ENCODE measurements at places on chromosomes 12 and 14.

GRCh38 chr14:50897658-50898175, 25.9 kb downstream of the ABHD12B start:
- DNase-seq: no peak

DNA sequence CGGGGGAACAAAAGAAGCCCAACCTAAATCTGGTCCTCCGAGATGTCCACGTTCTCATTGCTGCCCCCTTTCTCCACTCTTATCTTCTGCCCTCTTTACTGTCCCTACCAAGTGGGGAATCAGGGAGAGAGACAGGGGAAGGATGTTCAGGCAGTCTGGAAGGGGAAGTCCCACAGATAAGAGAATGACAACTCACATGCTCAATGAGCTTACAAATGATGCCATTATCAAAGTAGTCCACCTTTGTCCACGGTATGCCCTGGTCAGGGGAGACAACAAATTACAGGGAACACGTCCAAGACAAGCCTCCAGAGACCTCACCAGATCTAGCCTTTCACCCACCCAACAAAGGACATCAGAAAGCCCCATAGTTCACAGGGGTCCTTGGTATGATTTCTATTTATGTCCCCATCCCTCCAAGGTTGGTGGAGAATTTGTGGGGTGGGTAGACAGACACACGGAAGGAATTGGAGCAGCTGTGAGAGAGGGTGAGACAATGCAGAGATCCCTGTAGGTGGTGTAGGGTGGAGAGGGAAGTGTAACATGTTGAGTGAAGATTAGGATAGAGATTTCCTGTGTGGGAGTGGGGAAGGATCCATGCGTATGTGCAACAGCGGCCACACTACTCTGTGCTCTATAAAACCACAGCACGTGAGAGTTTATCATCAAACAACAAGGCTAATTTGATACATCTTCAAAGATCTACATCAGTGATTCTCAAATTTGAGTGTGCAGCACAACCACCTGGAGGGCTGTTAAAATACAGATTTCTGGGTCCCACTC, 10.7 kb downstream of the MYO1A start:
- DNase-seq: no peak

- no peak for DNase-seq
These were observed 9.7 kb downstream of the TEDC1 start for GRCh38 chr14:105500726-105501101.

DNA sequence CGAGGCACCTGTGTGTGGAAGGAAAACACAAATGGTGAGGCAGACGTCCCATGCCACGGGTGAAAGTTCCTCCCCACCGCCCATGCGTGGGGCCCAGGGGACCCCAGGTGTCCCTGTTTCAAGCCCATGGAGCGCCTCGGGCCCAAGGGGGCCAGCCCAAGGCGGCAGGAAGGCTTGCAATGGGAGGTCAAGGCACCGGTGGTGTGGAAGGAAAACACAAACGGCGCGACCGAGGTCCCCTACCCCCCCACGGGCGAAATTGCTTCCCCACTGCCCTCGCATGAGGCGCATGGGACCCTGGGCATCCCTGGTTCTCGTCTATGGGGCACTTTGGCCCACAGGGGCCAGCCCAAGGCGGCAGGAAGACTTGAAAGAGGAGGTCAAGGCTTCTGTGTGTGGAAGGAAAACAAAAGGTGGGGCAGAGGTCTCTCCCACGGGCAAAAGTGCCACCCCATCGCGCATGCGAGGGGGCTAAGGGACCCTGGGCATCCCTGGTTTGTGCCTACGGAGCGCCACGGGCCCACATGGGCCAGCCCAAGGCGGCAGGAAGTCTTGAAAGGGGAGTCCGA, 379.4 kb downstream of the ALG10 start:
- DNase-seq: no peak

DNA sequence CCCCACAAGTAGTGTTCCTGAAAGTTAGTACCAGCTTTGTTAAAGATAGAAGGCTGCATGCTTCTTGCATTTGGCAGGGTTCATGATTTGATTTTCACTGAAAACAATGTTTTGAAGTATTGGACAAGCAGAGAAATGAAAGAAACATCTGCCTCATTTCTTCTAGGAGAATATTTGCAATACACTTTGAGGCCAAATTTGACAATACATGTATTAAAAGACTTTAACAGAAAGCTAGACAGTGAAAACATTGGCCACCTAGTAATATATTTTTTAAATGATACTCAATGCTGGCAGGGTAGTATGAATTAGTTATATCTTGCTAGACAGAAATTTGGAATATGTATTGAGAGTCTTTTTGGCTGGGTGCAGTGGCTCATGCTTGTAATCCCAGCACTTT, 68.5 kb downstream of the GCH1 start:
- no peak for DNase-seq

DNA sequence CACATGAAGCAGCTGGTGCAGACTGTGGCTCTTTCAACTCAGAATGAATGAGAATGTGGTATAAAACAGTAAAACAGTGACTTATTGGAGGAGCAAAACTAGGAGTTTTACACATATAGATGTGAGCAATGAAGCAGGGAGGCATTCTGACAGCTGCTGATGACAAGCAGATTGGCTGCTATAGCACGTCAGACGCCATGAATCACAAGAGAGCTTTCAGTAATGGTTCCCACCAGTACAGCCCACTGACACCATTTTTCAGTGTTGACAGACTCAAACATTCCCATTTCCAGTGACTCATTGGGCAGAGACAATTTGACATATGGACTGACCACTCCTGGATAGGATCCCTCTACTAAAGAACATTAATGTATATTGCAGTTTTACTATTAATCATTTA, 24.6 kb upstream of the FSCB start:
- no peak for DNase-seq

GRCh38 chr14:89629383-89629782, 212.3 kb upstream of the FOXN3 start:
- no peak for DNase-seq

- peak; percentile 93 for DNase-seq
These were observed 180.6 kb downstream of the AKAP6 start for GRCh38 chr14:32509632-32510187.

- DNase-seq: no peak
These were observed 26.5 kb downstream of the NUDT4 start for GRCh38 chr12:93403988-93404803.

GRCh38 chr12:18753481-18754123, 15.7 kb downstream of the CAPZA3 start:
- no peak for DNase-seq

DNA sequence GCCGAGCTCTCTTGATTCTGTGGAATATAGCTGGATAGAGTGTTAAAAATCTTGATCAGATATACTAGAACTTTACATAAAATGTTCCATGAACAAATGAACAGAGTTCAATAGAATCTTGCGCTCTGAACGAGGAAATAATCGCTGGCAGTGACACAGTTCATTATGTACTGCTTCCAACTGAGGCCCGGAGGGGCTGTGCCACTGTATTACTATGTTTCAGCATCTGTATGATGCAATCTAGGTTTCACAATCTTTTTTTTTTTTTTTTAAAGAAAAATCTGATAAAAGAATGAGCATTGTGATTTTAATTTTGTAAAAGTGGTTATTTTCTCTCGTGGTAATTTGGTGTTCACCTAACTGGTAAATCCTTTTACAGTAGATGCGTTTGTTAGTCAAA, 77.2 kb downstream of the FERMT2 start:
- peak; percentile 20 for DNase-seq

DNA sequence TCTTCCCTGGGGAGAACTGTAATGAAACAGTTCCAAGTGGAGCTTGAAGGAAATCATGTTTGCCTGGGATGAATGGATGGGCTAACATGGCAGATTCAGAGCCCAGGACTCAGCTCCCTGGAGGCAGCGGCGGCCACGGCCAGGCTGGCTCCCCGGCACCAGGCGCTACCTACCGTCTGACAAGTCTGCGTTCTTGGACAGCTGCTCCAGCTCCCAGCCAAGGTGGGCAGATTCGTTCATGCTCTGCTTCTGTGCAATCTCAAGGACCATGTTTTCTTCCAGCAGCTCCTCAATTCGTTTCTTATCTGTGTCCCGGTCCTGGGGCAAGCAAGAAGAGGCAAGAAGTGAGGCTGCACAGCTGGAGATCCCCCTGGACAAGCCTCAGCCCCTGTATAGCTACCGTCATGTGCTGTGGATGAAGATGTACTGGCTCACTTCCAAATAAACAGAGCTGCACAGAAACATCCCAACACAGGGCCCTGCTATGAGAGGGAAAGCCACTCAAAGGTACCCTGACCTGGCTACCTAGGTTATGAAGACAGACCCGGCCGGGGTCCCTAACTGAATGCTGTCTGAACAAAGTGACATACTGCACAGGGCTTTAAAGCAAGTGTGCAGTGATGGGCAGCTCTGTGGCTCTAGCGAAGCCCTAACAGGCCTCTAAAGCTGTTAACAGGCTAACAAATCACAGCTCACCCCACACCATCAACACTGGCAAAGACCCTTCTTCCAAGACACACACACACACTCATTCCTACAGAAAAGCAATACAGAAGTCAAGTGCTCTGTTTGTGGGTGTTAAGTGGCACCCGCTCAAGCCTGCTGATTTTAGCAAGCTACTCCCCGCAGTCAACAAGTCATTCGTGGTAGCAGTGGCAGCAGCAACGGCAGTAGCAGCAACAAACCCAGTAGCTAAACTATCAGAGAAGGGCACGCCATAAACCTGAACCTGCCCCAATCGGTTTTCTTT, 80.4 kb upstream of the GPR68 start:
- DNase-seq: no peak

GRCh38 chr12:120012067-120012621, 23.1 kb downstream of the BICDL1 start:
- DNase-seq: peak; percentile 36

DNA sequence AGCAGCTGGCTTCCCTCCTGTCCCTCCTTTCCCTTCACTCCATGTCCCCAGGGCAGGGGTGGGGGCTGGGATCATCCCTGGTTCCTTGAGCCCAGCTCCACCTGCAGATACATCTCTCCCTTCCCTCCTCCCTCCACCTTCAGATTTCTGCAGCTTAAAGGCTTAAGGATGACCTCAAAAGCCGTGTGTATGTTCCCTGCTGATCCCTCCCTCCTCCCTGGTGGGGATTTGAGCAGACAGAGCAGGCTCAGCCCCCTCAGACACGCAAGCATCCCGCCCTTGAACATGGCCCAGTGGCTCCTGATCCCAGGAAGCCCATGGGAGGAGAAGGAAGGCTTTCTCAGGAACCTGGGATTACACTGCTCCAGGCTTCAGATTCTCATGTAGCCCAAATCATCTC, 82.9 kb upstream of the RIN3 start:
- no peak for DNase-seq

GRCh38 chr12:70691018-70691672, 53.9 kb upstream of the PTPRB start:
- DNase-seq: peak; percentile 39

DNA sequence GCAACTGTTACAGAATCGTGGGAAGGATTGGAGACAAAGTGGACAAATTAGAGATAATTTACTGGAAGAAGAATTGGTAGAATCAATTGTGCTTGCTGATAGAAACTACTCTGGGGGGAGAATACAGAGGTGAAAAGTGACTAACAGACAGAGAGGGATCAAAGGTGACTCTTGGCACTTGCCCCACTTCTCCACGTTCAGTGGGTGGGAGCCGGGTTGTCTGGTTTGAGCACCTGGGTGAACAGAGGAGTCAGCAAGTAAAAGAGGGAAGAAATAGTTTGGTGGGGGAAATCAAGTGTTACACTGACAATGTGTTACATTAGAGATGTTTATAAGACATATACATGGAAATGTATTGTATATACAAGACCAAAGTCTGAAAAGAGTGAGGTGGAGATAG, 69.1 kb downstream of the PPP2R5E start:
- no peak for DNase-seq

DNA sequence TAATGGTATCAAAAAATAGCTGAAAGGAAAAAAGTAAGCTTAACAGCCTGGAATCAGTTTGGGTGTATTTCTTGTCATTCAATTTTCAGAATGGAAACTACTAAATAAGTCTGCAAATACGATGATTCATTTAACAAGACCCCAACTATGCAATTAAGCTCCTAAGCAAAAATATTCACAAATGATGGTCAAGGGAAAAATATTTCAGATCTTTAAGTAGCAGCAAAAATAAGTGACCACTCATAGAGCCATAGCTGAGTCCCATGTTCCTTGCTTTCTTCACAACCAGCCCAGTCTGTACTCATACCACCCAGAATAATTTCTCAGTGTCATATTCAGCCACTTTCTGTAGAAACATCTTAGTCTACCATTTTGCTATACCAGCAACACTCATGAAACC, 185.4 kb downstream of the PPM1H start:
- DNase-seq: no peak

DNA sequence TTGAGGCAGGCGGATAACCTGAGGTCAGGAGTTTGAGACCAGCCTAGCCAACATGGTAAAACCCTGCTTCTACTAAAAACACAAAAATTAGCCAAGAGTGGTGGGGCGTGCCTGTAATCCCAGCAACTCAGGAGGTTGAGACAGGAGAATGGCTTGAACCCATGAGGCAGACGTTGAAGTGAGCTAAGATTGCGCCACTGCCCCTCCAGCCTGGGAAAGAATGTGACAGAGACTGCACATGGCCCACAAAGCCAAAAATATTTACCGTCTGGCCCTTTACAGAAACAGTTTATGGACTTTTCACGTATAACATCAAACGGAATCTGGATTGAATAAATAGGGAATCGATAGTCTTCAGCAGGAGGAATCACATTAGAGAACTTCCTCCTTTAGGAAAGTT, 3.5 kb downstream of the RSRC2 start:
- DNase-seq: no peak

GRCh38 chr12:107263980-107264379, 170.6 kb upstream of the CRY1 start:
- DNase-seq: no peak

- no peak for DNase-seq
These were observed 1252.3 kb upstream of the SEL1L start for GRCh38 chr14:82785756-82786482.

DNA sequence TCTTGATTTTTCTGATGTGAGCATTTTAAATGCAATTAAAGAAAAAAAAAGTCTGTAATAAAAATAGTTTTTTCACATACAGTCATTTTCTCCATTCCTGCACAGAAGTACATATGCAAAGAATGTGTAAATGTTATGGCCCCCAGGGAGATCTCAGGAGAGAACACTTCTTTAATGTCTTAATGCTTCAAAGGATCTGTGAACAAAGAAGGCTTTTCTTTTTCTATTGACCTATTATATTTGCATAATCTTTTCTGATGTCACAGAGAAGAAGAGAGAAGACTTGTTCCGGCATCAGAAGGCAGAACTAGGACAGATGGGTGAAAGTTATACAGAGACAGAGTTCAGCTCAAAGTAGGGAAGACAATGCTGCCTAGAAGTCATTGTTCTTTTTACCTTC, 413.5 kb upstream of the STXBP6 start:
- DNase-seq: no peak

- DNase-seq: no peak
These were observed 58.2 kb downstream of the LRRC74A start for GRCh38 chr14:76884394-76884793.

- no peak for DNase-seq
These were observed 1.1 kb downstream of the ATXN2 start for GRCh38 chr12:111597831-111598636.

DNA sequence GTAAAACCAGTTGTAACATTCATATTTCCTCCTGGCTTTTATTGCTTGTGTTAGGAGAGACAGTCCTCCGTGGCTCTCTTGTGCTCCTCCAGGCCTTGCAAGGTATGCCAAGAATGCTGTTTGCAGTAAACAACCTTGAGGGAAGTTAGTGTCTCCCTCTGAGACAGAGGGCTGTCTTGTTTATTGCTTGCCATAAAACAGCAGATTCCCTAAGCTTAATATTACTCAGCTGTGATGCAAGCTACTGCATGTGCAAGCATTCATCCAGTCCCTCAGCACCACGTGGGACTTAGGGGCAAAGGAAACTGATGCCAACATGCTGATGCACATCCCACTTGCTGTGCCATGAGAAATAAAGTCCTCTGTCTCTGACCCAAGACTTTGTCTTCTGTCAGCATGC, 6.6 kb downstream of the POMT2 start:
- peak; percentile 99 for DNase-seq
